ENCODE measurements at places on chromosomes 7 and 10.

- no peak for DNase-seq
These were observed 51.5 kb downstream of the CCNY start for GRCh38 chr10:35387768-35388167.

- no peak for DNase-seq
These were observed 25.2 kb upstream of the BTBD16 start for GRCh38 chr10:122245897-122246296.

DNA sequence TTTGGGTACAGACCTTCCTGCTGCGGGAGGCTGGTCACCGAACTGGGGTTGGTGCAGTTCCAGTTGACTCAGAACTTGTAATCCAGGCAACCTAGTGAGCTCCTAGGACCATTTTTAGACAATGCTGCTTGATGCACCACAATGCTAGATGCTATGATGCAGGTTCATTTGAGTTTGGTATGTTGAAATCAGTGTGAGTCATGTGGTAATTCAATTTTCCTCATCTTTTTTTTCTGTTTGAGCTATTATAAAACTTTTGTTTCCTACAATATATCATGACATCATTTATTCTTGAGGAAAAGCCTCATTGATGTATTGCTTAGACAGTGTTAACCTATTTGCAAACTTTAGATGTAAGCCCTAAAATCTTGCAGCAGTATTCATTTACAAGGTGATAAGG lies 40.9 kb upstream of the MTPN start:
- no peak for DNase-seq

DNA sequence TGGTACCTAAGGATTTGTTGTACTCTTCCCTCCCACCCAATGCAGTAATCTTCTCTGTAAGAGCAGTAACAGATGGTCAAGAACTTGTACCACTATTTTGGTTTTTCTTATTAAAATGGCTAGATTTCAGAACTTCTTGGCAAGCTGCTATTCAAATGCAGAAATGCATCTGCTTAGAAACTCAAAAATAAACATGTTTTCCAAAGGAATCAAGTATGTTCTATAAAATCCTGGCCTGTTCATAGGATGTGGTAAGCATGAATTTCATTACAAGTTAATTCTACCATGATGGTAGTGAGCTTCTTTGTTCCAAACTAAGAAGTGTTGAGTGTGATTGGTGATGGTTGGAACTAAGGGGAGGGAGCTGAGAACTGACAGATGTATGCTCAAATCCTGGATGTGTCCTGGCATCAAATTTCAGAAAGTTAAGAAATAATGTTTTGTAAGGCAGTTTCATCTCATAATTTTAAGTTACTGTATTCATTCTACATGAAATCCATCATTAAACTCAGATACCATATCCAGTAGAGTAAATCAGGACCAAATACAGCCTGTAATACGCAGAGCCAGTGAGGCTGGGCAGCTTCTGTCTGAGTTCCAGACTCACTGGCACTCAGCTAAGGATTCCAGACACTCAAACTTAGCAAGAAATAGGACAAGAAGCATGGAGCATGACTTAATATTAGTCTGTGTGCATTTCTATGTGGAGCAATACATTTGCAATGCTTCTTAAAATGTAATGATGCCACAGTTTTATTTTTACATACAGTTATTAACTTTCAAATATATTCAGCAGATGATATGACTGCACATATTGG lies 119.6 kb downstream of the TES start:
- DNase-seq = no peak
